Endothelial cell (in vitro differentiated cells): ENCODE measurements at places on chromosomes 11 and 22.

DNA sequence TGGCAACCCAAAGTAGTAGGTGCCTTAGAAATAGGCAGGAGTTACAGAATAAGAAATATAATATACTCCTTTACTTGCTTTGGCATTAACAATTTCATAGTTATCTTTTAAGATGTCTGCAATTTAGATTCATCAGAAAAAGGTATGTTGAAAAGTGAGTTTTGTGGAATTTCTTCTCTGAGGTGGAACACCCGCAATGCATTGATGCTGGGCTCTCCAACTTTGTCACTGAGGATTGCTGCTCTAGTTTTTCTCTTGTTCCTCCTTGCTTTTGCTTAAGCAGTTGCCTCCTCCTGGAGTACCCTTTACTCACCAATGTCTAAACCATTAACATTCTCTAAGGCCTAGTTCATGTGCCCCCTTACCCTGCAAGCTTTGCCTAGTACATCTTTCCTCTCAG lies 14.1 kb upstream of the ME3 start:
- no peaks in the 10 kb centered on the region for H3K36me3 ChIP-seq
- H3K4me3 ChIP-seq, result no peak overlapping the region
- H3K27me3 ChIP-seq, result peaks cover 1% of the 10 kb centered on the region
- no peak overlapping the region for H3K27ac ChIP-seq

GRCh38 chr11:85961930-85962363 lies 106.8 kb downstream of the CCDC83 start:
- H3K27me3 ChIP-seq, result peaks cover 5% of the 10 kb centered on the region
- H3K27ac ChIP-seq, result no peak overlapping the region
- no peaks in the 10 kb centered on the region for H3K4me1 ChIP-seq
- H3K36me3 ChIP-seq, result peaks cover 23% of the 10 kb centered on the region
- no peak overlapping the region for H3K4me3 ChIP-seq
- DNase-seq, result no peak

GRCh38 chr22:49656291-49656851 lies 171.3 kb downstream of the BRD1 start:
- no peak overlapping the region for H3K27ac ChIP-seq
- H3K4me3 ChIP-seq, result no peak overlapping the region
- peaks cover 4% of the 10 kb centered on the region for H3K36me3 ChIP-seq
- peaks cover 22% of the 10 kb centered on the region for H3K4me1 ChIP-seq
- no peak for DNase-seq

GRCh38 chr11:11810764-11811726 lies 30.7 kb upstream of the USP47 start:
- no peaks in the 10 kb centered on the region for H3K36me3 ChIP-seq
- H3K4me1 ChIP-seq, result peaks cover 13% of the 10 kb centered on the region
- DNase-seq, result no peak
- H3K27ac ChIP-seq, result no peak overlapping the region
- no peak overlapping the region for H3K4me3 ChIP-seq
- no peaks in the 10 kb centered on the region for H3K27me3 ChIP-seq

- no peak overlapping the region for H3K27ac ChIP-seq
- no peaks in the 10 kb centered on the region for H3K36me3 ChIP-seq
- H3K4me1 ChIP-seq, result no peaks in the 10 kb centered on the region
- H3K4me3 ChIP-seq, result no peak overlapping the region
- no peak for DNase-seq
- H3K27me3 ChIP-seq, result no peaks in the 10 kb centered on the region
Observed at GRCh38 chr11:40302669-40303068, 1156.8 kb downstream of the LRRC4C start.

- peak overlapping the region; percentile 98 for H3K4me3 ChIP-seq
- peak; percentile 87 for DNase-seq
- H3K27ac ChIP-seq, result peak overlapping the region; percentile 99
- H3K36me3 ChIP-seq, result peaks cover 9% of the 10 kb centered on the region
- peaks cover 12% of the 10 kb centered on the region for H3K27me3 ChIP-seq
- peaks cover 31% of the 10 kb centered on the region for H3K4me1 ChIP-seq
Observed at GRCh38 chr11:73982990-73983740, 522 bp upstream of the UCP2 start.
